Activated gamma-delta T cell treated with Interleukin-2 at 50 U/mL for 16 hours (primary cell): ENCODE measurements at places on chromosomes 2 and 18.

DNA sequence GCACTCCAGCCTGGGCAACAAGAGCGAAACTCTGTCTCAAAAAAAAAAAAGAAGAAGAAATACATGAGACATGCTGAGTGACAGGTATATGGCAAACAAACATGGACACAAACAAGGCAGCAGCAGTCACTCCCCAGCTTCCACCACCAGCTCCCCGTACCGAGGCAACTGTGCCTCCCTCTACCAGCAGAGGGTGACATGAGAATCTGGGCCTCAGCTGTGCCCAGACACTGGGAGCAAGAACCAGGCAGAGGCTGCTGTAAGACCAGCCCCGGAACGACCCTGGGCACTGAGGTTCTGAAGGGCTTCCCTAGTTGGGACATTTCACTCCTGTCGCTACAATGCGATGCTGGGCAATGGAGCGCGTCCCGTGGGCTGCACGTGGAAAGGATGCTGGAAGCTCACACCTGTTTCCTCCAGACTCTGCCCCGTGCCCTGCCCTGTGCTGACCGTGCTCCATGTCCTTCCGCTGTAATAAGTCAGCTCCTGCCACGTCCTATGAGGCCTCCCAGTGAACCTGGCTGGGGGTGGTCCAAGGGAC, 37.1 kb downstream of the BOK start:
- no peak for DNase-seq

- no peak for DNase-seq
These were observed 58.6 kb upstream of the SLC25A52 start for GRCh38 chr18:31819106-31819924.

DNA sequence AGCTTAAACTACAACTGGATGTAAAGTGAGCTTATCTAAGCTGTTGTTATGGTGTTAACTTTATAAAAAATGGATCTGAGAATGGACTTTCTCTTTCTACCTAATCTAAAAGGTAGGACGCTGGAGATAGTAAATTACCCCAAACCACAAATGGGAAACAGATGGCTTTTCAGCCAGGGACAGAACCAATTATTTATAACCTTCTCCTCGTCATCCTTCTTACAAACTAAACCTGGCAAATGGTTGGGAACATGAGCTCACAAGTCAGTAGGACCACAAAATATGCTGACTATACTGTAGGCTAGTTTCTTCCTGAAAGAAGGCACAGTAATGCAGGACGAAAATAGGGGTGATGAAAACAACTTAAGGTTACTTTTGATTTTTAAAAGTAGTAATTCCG, 32.7 kb upstream of the ZDBF2 start:
- no peak for DNase-seq

GRCh38 chr2:233982421-233983121, 65.4 kb downstream of the TRPM8 start:
- no peak for DNase-seq

GRCh38 chr2:204795156-204795555, 249.9 kb downstream of the PARD3B start:
- no peak for DNase-seq

- DNase-seq: no peak
These were observed 43.3 kb downstream of the CMPK2 start for GRCh38 chr2:6822406-6822805.

- no peak for DNase-seq
These were observed 179.5 kb downstream of the CELF4 start for GRCh38 chr18:37385846-37386778.

DNA sequence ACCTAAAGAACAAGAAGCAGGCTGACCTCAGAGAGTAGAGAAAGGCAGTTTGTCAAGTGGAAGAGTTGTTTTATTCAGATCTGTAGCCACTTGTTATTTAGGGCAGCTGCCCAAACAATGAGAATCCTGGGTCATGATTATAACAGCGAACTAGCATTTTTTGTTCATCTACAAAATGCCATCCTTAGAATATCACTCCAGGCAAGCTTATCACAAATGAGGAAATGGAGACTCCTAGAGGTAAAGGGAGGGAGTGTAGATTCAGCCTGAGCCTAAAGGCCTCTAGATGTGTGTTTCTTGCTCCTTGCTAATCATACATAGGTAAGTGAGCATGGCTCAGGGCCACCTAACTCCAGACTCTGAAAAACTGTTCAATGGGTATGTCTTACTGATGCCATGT, 126.1 kb downstream of the HNMT start:
- DNase-seq: no peak

- DNase-seq: no peak
These were observed 791 bp upstream of the CYRIA start for GRCh38 chr2:16666449-16666801.

GRCh38 chr18:28735731-28736130, 558.8 kb upstream of the CDH2 start:
- DNase-seq: no peak

DNA sequence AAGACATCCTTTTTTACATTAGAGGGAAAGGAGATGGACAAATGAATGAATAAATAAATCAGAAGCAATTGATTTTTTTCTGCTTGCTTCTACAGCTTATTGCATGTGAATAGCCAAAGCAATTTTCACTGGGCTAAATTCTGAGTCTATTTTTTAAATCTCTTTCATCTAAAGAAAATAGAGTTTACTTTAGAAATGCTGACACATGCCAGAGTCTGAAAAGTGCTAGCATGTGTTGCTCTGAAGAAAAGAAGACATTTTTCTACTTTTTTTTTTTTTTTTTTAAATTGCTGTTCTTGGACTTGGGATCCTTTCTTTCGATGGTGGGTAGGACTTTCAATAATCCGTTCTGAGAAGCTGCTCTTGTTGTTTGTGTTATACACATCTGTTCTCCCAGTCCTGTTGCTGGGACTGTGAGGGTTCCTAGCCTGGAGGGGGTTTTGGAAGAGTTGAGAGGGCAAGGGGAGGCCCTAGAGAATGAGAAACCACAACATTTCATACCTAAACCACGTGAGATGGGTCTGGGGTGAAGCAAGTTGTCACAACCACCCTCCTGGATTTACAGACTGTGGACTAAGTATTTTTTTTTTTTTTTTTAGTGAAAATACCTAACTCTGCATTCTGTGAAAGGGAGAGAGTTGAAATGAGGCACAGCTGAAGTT, 193.5 kb downstream of the PRKCE start:
- no peak for DNase-seq

DNA sequence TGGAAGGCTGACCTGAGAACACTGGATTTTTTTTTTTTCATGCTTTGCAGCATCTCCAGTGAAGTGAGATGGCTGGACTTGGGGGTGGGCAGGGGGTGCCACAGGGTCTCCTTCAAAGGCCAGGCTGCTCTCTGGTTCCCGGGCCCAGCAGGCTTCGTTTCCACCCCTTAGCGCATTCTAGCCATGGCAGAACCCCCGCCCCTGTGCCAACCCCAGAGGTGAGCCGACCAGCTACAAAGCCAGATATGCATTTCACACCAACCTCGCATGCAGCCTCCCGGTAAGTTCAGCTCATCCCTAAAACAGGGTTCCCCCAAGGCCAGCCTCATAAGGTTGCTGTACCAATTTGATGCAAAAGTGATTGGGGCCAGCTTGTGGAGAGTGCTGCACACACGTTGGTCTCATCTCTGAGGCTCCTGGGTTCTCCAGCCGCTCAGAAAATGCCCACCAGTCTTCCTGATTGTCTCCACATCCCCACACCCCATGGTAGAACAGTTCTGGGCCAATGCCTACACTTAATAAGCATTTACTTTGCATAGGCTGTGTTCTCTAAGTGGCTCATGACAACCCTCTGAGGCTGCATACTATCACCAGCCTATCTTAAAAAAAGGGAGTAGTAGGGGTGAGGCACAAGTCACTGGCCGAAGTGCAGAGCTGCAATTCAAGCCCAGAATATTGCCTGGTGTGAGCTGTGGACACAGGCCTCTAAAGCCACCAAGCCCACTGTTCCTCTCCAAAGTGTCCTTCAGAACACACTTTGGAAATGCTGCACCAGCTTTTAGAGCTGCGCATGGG, 23.3 kb downstream of the SMAD7 start:
- DNase-seq: no peak

DNA sequence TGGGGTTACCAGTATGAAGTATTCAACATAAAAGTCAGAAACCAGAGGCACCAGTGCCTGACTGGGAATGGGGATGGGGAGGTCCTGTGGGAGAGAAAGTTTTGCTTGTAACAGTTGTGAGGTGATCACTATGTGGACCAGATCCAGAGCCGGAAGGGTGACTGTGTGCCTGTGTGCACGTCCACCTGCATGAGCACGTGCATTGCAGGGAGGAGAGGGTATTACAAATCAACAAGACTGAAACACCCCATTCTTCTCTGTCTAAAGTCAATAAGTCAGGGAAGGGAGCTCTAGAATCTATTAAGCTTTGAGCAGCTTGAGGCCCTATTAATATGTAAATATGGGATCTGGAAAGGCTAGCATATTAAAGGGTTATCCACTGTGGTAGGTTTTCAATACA, 241.0 kb upstream of the ACVR2A start:
- DNase-seq: no peak

DNA sequence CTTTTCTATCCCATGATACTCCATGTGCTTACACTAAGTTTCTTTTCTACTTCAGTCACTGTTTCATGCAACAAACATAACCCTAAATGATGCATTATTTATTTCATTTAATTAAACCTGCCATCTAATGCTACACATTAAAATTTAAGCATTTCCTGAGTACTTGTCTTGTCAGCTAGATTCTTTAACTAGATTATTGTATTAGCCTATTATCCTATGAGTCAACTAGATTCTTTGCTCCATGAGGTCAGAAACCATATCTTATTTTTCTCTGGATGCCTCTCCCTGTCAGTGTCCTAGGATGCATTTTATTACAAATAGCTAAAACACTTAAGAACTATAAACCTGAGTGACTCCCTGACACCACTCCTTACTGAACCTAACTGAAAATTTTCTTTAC, 652.4 kb downstream of the SLC4A3 start:
- DNase-seq: no peak

DNA sequence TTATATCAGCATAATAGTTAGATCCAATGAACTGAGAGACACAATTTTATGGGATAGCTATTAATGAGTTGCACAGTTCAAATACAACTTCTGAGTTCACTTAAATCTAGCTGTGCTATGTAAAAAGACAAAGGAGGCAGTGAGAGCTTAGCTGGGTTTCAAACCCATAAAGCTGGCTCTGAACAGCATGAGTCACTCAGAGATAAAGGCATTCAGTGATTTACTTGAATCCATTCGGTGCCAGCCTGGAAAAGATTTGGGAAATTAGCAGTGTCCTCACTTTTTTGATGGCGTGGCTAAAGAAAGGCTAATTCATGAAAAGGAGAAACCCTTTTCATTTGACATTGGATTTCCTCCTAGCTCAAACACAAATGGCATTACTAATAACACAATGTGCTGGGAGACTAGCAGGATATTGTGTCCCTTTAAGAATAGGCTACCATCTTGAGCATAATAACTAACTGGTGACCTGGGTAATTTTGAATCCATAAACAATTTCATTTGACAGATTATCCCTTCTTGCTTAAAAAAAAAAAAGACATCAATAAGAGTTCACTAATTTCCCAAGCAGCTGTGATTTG, 98.4 kb upstream of the NEUROD1 start:
- DNase-seq: no peak
